Effector CD4-positive, alpha-beta T cell (primary cell): ENCODE measurements at places on chromosomes 5 and 9.

- no peak for DNase-seq
These were observed 132.3 kb downstream of the ZNF608 start for GRCh38 chr5:124614105-124614504.

DNA sequence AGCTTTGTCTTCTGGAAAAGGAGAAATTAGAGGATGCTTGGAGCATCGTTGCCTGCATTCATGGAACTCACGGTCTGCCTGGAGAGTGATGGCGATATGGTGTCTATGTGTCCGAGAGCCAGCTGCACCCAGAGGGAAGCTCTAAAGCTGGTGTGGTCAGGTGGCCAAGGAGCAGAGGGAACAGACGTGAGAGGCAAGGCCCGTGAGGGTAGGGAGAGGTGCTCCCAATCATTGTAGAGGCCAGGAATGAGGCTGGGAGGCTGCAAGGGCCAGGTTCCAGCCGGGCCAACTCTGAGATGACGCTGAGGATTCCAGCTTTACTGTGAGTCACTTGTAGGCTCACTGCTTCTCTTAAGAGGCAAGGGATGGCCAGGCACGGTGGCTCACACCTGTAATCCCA is 7.6 kb downstream of the FGD3 start:
- DNase-seq: no peak

- no peak for DNase-seq
These were observed 585.3 kb upstream of the CCNG1 start for GRCh38 chr5:162852134-162852533.

GRCh38 chr5:37308793-37309192 is 59.6 kb upstream of the CPLANE1 start:
- DNase-seq: no peak

DNA sequence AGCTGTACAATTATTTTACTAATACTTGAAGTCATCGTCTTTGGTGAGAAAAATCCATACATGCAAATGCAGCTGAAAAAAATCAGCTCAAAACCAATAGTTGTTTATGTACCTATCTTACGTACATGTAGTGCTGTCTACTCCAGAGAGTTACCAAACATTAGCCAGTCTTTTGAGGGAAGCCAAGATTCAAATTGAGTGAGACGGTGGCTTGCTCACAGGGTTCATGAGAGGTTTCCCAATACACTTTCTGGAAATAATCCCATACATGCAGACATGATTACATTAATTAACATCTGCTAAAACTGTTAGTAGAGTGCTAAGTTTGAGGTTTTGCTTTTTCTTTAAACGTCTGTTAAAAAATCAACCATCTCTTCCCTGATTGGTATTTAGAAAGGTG is 2.3 kb downstream of the C9orf72 start:
- DNase-seq: no peak

DNA sequence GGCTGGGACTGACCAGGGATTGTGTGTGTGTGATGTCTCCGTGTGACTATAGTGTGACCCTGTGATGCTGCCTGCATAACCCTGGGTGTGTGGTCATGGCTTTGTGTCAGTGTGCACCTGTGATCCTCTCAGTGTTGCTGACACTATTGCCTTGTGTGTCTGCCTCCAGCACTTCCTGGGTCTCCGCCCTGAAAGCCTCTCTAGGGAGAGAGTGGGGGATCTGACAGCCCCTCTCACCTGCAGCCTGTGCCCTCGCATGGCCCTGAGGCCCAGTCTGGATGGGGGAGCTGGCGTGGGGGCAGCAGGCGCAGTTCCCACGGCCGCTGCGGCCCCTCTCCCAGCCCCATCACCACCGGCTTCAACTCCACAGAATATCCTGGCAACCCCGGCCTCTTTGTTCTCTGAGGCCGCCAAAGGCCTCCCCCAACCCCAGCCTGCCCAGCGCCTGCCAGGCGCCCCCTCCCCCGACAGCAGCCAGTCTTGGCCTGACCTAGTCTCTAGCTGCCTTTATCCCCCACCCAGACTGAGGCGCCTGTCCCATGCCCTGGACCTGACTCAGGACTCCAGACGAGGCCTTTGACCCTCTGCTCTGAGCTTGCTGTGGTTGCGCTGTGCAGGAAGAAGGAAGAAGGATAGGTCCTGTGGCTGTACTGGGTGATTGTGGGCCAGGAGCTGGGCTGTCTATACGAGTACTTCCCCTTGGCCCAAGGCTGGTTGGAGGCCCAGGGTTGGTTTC is 38.7 kb downstream of the CXXC5 start:
- no peak for DNase-seq

- DNase-seq: peak; percentile 23
These were observed 2.8 kb upstream of the PLK2 start for GRCh38 chr5:58462623-58463230.

- no peak for DNase-seq
These were observed 318.2 kb upstream of the CLINT1 start for GRCh38 chr5:158177146-158177545.
